ENCODE measurements at places on chromosomes 4 and X.

GRCh38 chr4:81790477-81790876 is 318.8 kb upstream of the RASGEF1B start:
- no peak for DNase-seq

DNA sequence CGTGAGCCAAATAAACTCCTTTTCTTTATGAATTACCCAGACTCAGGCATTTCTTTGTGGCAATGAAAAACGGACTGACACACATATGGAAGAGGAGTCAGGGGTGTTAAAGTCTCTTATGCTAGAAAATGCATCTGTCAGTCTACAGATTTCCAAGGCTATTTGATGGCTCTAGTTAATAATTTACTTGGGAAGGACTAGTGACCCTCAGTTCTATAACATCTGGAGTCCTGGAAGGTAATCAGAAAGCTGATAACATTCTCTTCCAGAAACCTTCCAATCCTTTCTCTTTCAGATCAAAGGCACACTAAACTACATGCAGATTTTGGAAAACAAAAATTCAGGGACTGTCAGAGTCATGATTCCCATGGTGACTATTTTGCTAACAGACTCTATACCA is 142.0 kb upstream of the TEX13D start:
- no peak for DNase-seq

DNA sequence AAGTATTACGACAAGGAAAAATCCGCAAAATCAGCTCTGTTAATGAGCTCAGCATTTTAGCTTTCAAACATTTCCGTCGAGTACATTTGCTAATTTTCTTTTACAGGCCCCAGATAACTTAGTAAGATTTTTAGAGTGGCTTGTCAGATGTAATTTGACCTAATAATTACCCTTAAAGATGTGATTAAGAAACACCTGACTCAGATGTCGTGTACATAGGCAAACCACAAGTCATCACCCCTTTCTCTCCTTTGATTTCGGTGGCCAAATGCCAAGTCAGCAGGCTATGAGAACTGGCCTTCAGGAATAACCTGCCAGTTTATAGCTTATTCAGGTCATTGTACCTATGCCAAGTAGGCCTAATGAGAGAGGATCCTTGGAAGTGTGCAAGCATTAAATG is 369.6 kb downstream of the PCDH7 start:
- no peak for DNase-seq

DNA sequence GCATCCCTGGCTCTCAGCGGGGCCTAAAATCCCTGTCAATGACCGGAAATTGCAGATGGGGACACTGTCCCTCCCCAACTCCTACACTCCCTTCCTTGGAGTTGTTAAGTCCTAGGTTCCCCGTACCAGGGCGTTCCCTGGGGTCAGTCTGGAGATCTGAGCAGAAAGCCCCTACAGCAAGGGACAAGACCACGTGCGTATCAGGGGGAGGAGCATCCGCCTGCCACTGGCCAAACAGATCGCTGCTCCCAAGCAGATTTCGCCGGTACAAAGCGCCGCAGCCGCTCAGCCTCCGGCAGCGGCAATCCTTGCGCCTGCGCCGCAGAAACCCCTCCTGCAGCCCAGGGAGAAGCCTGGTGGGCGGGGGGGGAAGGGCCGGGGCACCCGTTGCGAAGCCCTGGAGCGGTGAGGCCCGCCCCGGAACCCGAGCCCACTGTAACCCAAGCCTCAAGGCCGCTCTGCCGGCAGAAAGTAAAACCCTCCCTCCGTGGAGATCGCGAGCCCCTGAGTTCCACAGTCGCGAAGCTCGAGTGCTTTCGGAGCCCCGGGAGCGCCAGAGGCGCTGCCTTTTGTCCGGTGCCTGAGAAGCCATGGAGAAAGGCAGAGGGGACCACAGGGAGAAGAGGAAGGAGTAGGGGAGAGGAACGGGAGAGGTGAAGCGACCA is 2.7 kb downstream of the CRMP1 start:
- no peak for DNase-seq

DNA sequence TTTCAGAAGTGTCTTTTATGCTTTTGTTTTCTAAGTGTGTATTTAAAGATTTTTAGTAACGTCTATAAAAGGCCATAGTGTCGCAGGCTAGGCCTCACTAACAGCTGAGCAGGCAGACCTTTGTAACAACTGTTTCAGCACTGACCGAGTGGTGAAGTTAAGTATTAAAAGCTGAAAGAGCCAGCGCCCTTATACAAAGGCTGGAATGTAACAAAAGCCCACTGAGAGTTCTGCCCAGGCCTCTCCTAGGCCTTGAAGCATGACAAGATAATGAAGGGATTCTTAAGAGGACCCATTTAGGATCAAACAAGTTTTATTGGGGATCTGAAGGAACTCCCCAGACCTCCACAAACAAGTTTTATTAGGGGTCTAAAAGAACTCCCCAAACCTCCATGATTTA is 722.5 kb upstream of the PRKX start:
- DNase-seq, result no peak

DNA sequence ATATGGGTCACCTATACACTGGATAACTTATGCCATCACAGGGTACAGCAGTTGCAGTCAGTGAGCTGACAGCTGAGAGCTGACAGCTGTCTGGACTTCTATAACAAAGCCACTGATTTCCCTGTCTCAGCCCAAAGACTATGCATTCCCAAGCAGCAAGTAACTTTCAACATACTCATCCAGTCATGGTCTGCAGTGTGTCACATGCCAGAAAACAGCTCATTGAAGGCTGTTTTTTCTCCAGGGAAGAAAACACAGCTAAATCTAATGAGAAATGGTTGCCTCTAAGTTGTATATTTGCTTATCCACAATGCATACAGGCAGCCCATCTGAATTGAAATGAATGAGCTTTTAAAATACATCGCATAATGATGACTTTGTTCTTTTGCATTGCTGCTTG is 6.3 kb downstream of the KIAA1210 start:
- no peak for DNase-seq

All from activated gamma-delta T cell treated with anti-CD3 and anti-CD28 coated beads, Interleukin-2, amount 50 U/mL, for 16 hours (primary cell).